ENCODE measurements at places on chromosomes 3 and 15.

GRCh38 chr15:23687143-23687470 is at the start of gene NDN:
TSS of gene NDN (minus strand) at chr15:23687305. CDS start at chr15:23687217, 88 bp downstream.
- peak; percentile 37 for DNase-seq

DNA sequence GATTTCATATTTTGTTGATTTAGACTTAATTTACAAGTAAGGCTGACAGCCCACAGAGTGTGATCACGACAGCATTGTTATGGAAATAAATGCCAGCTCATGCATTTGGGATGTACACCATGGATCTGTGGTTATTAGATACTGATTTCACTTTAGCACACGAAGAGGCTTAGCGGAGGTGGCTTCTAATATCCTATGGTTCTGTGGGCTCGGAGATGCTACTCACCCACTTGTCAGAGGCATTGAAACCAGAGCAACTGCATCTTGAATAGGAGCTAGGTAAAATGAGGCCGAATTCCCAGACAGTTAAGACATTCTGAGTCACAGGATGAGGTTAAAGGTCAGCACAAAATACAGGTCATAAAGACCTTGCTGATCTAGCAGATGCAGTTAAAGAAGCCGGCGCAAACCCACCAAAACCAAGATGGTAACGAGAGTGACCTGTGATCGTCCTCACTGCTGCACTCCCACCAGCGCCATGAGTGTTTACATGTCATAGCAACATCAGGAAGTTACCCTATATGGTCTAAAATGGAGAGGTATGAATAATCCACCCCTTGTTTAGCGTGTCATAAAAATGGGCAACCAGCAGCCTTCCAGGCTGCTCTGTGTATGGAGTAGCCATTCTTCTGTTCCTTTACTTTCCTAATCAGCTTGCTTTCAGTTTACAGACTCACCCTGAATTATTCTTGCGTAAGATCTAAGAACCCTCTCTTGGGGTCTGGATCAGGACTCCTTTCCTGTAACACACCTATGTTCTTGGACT is 117.5 kb downstream of the PGPEP1L start:
- DNase-seq = no peak

DNA sequence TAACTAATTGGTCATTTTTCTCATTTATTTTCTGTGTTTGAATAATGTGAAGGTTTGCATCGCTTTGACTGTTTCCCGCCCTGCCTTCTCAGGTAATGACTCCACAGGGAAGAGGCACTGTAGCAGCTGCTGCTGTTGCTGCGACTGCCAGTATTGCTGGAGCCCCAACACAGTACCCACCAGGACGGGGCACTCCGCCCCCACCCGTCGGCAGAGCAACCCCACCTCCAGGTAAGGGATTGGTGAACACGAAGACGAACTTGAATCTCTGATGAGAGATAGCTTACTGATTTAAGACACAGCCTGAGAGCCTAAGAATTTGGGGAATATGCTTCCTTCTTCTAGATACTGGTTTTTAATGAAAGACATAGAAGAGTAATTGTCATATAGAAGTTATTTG is 22.9 kb downstream of the SNRPN start:
- DNase-seq = no peak

GRCh38 chr3:132509096-132509495 is 88.0 kb upstream of the ACKR4 start:
- no peak for DNase-seq

GRCh38 chr15:65631503-65631902 is 9.8 kb downstream of the SLC24A1 start:
- DNase-seq = no peak

GRCh38 chr3:148723631-148724030 is 25.9 kb downstream of the AGTR1 start:
- DNase-seq = no peak

- no peak for DNase-seq
These were observed 4.3 kb downstream of the RBP1 start for GRCh38 chr3:139534992-139535879.

DNA sequence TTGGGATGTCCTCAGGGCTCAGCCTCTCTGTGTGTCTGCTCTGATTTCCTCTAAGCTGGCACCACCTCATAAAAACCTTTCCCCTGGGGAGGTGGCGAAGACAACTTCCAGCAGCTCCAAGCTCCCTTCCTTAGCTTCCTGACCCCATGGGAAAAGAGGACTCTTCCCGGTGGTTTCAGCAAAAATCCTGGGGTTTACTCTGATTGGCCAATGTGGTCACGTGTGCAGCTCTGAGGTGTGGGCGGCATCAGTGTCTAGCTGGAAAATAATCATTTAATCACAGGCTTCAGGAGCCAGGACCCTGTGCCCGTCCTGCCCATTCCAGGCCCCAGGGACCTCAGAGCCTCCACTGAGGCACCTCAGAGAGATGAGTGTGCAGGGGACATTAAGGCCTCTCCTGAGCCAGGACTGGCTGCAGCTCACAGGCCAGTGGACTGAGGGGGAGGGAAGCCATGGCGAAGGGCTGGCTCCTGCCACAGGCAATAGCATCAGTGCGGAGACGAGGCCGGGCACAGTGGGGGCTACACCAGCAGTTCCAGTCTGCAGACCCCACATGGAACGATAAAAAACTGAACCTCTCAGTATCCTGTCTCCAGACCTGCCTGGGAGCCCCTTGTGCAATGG is 104.1 kb downstream of the TPRA1 start:
- no peak for DNase-seq

DNA sequence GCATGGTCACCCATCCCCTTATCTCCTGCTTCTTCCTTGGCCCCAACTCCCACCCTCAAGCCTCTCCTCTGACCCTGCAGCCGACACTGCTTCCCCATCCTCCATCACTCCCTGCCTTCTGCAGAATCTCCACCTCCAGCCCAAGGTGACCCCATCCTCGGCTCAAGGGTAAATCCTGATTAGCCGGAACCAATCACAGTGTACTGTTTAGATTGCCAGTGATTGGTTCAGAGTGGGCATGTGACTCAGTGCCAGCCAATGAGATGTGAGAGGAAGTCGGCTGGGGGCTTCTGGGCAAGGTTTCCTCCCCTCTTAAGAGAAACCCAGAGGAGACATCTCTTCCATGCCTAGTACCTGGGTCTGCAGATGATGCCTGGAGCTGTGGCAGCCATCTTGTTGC is 10.3 kb downstream of the CACNA2D2 start:
- peak; percentile 25 for DNase-seq

DNA sequence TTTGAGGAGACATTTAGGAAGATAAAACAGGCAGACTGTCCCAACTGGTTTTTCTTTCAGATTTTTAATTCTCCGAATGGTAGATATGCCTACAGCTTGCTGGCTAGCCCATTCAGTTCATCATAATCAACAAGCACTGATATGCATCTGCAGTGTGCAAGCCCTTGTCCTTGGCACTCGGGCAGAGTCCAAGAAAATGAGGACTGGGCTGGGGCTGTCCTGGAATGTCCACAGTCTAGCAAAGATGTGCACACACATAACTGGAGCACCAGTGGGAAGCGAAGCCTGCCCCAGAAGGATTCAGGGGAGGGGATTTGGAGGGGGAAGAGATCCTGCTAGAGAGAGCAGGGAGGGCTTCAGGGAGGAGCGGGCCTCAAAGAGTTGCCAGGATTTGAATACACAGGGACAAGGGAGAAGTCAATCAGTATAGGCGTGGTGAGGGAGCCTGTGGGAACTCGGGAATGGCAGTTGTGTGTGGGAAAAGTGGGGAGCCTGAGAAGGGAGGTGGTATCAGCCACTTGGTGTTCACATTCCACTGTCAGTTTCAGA is 8.7 kb downstream of the FAH start:
- no peak for DNase-seq

DNA sequence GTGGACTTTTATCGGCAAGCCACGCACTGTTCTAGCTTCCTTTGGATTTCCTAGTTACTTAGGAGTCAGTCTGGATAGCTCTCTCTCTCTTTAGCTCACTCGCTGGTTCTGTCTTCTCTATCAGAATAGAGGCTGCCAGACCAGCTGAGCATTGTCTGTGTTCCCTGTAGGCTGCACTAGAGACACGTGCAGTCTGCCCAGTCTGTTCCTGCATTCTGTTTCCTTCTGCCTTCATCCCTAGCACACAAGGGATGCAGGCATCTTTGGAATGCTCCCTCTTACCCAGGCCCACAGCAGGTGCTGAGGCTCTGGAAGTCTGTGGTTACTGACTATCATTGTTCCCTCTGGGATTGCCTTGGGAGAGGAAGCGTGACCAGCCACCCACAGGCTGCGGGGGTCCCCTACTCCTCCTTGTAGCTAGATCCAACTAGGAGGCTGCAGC is 322.8 kb downstream of the ZNF621 start:
- no peak for DNase-seq

DNA sequence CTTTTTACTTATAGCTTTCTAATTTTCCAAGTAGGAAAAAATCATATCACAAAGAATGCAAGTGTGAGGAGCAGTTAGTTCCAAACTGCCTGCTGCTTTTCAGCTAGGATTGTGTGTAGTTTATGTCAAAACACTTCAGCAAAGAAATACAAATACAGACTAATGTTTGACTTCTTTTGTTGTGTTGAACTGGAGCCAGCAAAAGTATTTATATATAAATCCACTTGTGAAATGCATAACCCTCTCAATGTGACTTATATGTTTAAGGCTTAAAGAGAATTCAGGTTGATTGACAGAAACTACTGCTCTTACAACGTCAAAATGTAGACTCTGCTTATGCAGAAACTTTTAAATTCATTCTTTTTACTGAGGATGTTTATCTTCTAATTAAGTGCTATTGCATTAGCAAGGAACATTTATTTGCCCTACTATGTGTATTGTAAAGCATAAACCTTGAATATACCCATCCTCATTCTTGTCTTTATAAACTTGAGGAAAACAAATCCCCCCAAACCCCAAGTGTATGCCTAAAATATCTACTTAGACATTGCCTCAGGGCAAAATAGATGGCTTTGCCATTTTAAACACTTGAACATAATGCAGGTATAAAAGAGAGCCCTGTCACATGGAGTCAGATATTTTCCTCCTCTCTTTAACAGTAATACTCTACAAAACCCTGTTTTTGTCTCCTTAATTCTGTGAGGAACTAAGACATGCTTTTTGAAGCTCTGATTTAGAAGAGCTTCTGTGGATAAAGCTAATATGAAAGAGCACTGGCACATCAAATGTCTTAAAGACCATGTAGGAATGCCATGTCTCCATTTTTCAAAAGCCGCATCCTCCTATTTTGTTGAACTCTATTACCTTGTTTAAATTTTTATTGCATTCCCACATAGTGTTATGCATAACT is 302.8 kb upstream of the TBC1D5 start:
- DNase-seq = no peak

- DNase-seq = no peak
These were observed 268.5 kb downstream of the PLCL2 start for GRCh38 chr3:17153209-17153608.

DNA sequence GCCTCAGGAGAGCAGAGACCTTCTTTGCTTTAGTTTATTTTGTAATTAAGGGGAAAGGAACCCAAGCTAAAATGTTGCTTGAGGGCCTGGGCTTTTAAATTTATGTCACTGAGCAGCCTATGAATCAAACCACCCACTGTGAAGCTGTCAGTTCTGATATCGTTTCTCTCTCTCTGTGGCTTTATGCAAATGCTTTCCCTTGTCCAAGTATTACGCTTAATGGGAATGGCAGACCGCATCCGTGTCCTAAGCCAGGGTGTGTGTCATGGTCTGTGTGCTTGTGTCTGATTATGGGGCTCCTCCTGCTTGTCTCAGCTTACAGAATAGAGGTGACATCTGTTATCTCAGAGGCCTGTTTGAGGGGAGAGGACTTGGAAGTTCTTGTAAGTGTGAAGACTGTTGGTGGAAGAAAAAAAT is 82.4 kb downstream of the EBLN2 start:
- DNase-seq = no peak

DNA sequence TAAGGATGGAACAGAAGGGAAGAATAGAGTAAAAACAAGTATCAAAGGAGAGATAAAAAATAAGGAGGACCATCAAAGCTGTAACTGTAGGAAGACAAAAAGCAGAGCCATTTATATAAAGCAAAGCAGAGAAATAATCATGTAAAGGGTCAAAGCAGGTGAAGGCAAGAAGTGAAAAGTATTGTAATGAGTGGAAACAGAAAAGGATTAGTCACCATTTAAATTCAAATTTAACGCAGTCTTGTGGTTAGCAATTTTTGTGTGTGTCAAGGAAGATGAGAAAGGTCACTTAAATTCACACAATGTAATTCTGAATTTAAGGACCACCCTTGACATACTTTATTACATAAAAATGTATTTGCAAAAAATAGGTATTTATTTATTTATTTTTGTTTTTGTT is 567.8 kb downstream of the ROBO1 start:
- DNase-seq = no peak

GRCh38 chr3:25558121-25558520 is 106.6 kb downstream of the TOP2B start:
- no peak for DNase-seq

DNA sequence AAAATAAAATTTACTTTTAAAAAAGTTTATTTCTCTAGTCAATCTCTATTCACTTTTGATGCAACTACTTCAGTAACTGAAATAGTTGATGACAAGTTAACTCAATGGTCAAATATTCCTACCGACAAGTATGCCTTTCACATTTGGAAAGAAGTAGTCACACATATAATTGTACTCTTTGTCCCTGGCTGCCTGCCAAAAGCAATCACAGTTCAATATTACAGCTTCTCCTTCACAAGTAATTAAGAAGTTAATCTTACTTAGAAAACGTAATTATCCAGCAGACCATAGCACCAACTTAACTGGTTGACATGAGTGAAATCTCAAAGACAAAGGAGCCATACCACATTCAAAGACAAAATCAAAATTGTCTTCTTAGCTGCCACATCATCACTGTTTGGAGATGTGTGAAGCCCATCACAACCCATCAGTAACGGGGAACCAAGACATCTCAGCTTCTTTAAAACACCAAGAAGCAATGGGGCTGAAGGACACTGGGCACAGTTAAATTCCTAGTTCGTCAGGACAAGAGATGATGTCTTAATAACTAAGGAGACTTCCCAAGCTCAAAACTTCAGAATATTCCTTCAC is 86.1 kb downstream of the PLCH1 start:
- DNase-seq = no peak

DNA sequence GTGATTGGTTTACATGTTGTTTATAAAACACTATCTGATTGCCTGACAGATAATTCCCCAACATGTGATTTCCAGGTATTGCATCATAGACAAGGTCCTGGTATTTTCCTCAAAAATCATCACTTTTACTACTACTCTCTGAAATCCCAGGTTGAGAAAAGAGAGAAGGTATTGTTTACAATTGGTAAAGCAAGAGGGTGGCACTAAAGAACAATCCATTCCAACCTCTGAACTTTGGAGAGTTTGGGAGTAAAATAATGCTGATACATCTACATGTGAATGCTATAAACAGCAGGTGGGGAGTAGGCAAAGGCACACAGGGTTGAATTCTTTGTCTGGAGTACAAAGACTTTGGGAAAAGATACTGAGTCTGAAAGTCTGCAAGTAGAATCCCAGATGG is 134.2 kb downstream of the WDR72 start:
- DNase-seq = no peak

DNA sequence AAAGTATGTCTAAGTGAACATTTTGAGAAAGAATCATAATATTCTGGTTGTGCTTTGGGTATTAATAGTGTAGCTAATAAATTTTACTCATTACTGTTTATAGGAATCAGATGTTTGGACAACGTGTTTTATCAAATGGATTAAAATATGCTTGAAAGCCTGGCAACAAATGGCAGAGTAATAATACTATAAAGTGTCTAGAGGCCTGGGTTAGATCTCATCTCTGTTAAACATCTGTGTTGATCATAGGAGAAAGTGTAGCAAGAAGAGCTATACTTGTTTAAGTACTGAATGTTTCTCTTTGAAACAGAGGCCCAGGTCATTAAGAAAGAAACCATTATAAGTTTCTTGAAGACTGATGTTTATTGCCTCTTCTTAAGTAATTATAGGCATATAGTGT is 30.5 kb downstream of the VPS8 start:
- no peak for DNase-seq

Data from Jurkat, Clone E6-1 (cell line).